Esophagus muscularis mucosa (tissue), 4 donors: ENCODE measurements at places on chromosomes 5 and 9. TPM values are rescaled to one million over a fixed set of nuclear protein-coding genes. Genes with fewer than 3 reads are reported as not detected.

- DNase-seq, result no peak
Observed at GRCh38 chr9:30995956-30996738, 1388.3 kb upstream of the ACO1 start.

SEMA6A gene
- total RNA-seq, result 16.9 TPM

CD14 gene
- 34.9 TPM for total RNA-seq

GRCh38 chr5:172583931-172584511, 57.0 kb upstream of the NEURL1B start:
- no peak for DNase-seq

F2RL1 gene
- 0.46 TPM for total RNA-seq

DNA sequence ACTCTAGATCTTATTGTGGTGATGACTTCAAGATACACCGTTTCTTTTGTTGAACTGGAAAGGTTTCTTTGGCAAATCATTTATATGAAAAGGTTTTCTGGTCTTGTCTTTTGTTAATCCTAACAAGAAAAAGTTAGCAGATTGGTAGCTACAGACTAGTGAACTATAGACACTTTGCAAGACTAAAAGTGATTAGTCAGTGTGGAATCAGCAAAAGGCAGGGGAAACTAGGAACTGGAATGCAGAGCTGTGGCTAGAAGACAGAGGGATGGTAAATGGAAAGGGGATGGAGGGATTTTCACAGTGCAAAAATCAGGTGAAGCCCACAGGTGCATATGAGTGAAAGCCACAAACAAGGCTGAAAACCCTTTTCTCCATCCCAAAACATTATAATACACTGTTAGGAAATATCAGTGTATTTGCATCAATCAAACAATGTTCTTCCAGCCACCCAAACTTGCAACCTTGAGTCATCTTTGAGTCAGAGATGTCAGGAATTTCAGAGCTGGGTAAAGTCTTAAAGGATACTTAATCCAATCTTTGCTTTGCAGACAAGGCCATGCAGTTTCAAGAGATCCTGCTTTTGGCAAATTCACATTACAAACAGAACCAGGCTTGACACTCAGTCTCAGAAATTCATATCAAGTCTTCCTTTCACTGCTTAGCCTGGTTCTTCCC, 52.7 kb downstream of the PLK2 start:
- no peak for DNase-seq

- no peak for DNase-seq
Observed at GRCh38 chr5:109529520-109529919, 119.7 kb upstream of the PJA2 start.

DNA sequence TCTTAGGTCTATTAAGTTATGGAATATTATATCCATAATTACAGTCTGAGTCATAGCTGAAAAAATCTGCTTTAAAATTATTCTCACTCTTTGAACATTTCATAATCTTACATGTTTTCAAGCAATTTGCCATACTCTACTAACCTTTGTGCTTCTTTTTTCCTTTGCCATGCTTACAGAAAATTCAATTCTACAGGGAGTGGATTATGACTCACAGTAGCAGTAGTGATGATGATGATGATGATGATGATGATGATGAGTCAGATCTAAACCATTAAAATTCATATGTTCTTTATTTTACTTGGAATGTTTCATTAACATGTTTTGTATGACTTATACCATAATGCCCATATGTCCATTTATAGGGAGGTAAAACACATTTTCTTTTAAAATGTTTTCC, 207.1 kb downstream of the VPS13A start:
- DNase-seq, result no peak

GKAP1 gene
- total RNA-seq, result 13.8 TPM

LCN1 gene
- total RNA-seq, result not detected

- no peak for DNase-seq
Observed at GRCh38 chr5:68173007-68173406, 42.5 kb upstream of the PIK3R1 start.

DNA sequence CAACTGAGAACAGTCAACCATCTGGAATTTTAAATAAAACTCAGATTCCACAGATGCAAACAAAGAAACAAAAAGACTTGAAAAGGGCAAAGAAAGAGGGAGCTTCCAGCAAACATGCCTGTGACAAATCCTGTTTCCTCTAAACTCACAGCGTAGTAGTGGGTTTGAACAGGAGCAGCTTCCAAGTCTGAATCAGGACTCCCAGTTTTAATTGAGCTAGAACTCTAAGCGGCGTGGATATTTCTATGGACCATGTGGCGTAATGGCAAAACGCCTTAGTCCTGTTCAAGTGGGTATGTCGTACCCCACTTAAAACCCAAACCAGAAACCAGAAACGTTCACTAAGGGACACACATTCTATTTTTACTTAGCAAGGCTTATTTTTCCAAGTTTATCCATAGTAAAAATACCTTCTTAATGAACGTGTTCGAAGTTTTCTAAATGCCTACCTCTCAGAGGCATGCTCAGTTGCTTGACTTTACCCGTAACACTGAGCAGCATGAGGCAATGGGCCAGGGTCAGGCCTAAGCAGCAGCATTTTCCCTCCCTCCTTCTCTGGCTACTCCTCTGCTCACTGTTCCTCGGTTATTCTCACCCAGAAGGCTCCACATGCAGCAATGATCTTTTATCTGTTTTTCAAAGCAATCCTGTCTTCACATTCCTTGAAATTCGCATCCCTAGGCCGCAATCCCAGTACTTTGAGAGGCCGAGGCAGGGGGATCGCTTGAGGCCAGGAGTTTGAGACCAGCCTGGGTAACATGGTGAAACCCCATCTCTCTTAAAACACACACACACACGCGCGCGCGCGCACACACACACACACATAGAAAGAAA, 77.9 kb downstream of the FNBP1 start:
- no peak for DNase-seq

DNA sequence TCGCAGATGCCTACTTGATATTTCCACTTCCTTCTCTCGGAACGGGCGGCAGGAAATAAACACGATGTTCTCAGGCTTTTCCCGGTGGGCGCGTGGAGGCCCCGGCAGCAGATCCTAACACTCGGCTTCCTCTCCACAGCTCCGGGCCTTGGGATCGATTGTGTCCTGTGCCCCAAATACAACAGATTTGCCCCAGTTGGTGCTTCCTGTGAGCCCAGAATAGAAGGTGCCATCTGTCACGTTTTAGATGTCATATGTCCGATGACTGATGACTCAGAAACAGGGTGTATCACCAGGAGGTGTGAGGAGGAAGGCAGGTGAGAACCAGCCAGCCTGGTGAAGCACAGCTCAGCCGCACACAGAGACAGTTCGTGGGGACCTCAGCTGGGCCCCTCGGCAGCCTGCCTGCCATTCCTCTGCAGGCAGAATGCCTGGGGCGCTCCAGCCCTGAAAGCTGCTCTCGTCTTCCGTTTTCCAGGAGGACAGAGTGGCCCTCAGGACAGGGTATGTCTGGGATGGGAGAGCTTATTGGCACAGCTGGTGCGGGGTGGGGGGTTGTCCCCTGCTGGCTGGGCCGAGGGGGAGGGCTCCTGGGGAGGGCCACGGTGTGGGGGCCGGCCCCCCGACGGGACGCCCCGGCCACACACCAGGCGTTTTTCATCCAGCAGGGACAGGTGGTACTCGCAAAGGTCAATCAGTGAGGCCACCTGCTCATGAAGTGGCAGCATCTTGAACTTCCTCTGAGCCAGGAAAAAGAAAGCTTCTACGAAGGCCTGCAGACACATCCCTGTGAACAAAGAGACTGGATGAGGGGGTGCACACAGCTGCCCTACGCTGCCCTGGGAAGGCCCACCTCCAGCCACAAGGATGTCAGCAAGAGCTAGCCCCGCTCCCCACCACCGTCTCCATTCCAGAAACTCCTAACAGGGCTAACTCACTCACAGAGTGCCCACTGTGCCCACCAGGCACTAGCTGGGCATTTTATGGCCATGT, 171.0 kb downstream of the DAB2IP start:
- no peak for DNase-seq

SH3TC2 gene
- total RNA-seq, result 0.84 TPM

- DNase-seq, result no peak
Observed at GRCh38 chr5:59293700-59294099, 599.8 kb downstream of the PDE4D start.

PTGR1 gene
- 37.3 TPM for total RNA-seq

TTC23L gene
- total RNA-seq, result not detected

DNA sequence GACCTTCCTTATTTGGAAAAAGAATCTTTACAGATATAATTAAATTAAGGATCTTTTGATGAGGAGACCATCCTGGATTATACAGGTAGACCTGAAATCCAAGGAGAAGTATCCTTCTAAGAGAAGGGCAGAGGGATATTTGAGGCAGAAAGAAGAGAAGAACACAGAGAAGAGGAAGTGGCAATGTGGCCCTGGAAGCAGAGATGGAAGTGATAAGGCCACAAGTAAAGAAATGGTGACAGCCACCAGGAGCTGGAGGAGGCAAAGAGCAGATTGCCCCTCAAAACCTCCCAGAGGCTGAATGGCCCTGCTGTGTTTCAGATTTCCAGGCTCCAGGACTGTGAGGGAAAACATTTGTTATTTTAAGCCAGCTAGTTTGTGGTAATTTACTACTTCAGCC, 93.0 kb upstream of the ANKRD55 start:
- no peak for DNase-seq

- DNase-seq, result no peak
Observed at GRCh38 chr5:31887556-31887955, 248.6 kb downstream of the PDZD2 start.

GRCh38 chr5:173717959-173718358, 101.5 kb upstream of the BOD1 start:
- DNase-seq, result no peak

GRCh38 chr5:109485030-109485429, 75.3 kb upstream of the PJA2 start:
- no peak for DNase-seq

DNA sequence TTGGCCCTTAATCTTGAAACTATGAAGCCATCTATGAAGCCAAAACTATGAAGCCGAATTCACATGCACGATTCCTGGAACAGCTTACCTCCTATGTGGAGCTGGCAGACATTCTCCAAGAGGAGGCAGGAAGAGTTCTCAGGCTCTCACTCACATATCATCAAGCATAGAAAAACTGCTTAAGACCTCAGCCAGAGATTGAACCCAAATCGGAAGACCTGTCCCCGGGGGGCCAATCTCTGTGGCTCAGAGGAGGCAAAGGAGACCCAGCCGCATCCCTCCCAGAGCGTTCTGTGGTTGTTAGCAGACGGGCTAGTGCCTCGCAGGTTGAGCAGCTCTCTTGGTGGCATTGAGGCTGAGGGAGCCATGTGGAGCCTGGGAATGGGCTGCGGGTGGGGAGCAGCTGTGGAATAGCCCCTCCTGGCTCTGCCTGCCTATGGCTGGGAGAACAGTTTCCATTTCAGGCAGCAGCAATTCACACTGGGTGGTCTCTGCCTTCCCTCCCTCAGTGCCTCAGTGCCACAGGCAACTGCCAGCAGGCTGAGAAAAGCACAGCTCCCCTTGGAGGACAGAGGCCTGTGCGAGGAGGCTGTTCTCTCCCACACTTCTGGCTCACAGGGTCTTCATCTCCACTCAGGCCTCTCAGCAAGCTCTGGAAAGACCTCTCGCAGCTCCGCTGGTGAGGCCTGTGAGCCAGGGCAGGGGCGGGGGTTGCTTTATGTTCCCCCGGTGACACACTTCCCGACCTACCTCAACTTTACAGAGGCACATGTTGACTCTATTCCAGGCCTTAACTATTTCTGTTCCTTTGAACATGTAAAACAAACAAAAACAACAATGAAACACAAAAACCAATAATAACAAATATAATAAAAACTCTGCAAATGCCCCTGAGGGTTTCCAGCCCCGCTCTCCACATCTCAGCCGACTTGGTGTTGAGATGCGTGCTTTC, 17.4 kb upstream of the TMEM174 start:
- DNase-seq, result no peak

BNC2 gene
- 138 TPM for total RNA-seq

DNA sequence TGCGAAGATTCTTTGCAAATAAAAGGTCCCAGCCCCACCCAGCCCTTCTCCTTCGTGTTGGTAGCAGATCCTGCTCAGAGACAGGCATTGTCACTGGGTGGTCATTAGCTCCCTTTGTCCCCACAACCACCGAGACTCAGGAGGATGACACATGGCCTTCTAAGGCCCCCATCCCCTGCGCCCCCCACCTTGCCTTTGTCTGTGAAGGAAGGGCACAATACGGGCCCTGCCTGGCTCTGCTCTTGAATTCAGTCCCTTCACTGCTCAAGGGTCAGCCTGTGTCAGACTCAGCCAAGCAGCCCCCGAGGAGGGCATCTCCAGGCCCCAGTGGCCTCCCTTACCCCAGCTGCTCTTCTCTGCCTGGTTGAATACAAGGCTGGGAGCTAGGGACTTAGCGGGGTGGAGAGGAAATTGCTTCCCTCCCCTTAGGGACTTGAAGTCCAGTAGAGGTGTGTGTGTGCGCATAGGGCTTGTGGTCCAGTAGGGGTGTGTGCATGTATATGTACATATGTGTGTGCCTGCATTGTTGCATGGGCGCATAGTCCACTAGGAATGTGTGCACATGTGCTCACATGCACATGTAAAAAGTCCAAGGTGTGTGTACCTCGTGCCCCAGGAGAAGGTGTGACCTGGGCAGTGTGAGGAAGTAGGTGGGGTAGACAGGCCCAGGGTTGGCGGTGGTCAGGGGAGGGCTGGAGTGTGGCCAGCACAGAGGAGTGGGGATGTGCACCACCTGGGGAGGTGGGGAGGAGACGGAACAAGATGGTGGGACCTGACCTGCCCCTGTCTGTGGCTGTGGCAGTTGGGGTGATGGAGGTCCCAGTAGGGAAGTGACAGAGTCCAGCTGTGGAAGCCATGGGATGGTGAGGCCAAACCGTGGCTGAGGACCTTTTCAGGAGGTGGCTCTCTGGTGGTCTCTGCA, 59.1 kb downstream of the PHF2 start:
- DNase-seq, result no peak

DNA sequence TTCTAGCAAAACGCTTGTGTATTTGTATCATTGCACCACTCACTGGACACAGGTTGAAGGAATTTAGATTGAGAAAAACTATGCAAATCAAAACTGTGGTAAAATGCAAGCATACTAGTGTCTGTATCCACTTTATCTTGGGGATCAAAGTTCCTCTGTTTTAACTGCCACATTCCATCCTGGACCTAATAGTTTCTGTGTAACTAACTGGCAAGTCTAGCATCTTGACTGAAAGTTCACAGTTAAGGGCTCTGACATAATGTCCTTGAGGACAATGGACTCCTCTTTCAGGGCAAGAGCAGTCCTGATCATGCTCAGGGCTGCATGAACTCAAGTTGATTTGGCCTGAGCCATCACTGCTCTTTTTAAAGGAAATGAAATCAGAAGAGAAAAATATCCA, 30.7 kb downstream of the NFIB start:
- no peak for DNase-seq

DNA sequence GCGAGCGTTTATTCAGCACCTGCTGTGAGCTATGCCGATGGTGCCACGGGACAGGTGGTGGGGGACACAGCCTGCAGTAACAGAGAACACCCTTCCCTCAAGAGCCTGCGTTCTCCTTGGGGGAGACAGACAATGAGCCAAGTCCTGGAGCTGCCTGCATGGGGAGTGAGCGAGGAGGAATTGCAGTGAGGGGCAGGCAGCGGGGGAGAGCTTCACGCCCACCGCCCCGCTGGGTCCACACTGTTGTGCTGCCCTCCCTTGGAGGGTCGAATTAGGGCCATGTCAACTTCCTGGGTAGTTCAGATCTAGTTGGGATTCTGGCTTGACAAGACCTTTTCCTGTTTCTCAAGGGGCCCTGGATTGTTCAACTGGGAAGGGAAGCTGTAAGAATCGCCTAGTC, 55.5 kb upstream of the N4BP3 start:
- DNase-seq, result no peak

MCTP1 gene
- total RNA-seq, result 15.4 TPM
